ENCODE measurements at places on chromosomes 2 and 18.

- no peak for DNase-seq
Observed at GRCh38 chr2:148459377-148459778, 185.2 kb upstream of the EPC2 start.

- DNase-seq, result no peak
Observed at GRCh38 chr2:144715992-144716391, 196.1 kb upstream of the ZEB2 start.

DNA sequence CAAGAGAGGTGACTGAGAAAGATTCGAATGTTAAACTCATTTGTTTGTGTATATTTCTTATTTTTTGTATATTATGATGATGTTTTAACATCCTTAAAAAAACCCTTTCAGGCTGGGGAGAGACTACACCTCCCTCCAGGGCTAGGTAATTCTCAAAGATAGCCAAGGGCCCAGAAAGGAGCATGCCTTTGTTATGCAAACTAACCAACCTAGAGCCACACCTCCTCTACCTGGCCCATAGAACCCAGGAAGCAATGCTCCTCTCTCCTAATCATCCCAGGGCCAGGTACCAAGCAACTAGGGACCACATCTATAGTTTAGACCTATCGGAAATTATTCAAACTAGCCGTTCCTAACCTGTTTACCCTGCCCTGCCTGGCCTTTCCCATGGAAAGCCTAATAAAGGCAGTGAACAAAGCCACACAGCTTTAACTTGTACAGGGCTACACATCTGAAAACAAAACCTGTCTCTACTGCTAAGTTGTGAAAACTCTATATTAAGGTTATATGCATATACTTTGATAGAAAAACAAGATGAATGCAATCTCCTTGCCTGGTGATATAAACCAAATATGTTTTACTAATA lies 79.7 kb downstream of the COLEC12 start:
- DNase-seq, result no peak

DNA sequence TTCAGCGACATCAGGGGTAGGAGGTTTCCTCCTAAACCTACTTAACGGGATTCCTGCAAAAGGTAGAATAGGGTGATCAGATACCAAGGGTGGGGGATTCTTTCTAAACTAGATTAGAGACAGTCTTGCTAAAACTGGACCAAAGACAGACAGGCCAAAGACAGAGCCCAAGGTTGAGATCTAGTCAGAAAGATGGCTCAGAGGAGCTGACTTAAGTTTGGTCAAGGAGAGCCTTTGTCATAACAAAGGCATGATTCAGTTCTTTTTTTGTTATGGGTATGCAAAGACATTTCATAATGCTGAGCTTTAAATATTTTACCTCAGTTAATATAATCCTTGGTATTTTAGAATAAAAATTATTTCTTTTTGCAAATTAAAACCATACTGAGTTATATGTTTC lies 17.8 kb upstream of the GPR75 start:
- no peak for DNase-seq

DNA sequence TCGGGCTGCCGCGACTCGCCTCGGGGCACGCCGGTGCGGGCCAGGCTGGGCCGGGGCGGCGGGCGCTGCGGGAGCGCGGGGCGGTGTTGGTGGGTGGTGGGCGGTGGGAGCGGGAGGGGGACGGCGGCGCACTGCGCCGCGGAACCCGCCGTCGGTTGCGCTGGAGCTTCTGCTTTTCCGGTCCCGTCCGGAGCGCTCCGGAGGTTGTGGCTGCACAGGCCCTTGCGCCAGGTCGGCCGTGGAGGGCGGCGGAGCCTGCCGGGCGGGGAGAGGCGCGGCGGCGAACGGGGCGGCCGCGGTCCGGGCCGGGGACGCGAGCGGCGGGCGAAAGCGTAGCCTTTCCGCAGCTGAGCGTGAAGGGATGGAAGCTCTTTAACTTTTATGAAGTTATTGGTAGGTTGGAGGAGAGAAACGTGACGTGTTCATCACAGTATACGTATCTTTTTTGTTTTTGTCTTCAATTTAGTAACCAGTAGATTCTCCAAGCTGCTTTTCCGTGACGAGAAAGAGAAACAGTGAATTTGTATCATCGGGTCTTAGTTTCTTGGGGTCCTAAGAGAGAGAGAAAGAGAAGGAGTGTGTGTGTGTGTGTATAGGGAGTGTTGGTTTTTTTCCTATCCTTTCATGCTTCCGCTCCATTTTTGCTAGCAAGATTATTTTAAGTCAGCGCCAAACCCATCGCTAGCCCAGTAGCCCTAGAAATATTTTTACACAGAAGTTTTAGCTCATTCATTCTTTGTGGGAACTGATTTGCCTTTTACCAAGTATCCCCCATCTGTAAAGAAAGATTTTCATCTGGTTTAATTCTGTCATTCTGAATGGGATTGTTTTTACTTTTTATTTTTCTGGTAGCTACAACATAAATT lies 535 bp downstream of the ATG4B start:
- DNase-seq, result no peak

DNA sequence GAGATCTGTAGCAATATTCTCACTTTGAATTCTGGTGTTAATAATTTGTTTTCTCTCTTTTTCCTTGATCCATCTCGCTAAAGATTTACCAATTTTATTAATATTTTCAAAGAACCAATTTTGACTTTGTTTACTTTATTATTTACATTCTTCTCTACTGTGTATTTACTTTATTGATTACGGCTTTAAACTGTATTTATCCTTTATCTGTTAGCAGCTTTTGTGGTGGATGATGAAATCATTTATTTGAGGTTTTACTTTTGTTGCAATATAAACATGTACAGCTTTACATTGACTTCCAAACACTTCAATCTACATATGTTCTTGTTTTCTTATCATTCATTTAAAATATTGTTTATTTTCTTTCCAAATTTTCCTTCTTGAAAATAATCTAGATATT lies 719.9 kb downstream of the ADCYAP1 start:
- DNase-seq, result no peak

GRCh38 chr2:47508641-47509040 lies 105.7 kb downstream of the MSH2 start:
- DNase-seq, result no peak

DNA sequence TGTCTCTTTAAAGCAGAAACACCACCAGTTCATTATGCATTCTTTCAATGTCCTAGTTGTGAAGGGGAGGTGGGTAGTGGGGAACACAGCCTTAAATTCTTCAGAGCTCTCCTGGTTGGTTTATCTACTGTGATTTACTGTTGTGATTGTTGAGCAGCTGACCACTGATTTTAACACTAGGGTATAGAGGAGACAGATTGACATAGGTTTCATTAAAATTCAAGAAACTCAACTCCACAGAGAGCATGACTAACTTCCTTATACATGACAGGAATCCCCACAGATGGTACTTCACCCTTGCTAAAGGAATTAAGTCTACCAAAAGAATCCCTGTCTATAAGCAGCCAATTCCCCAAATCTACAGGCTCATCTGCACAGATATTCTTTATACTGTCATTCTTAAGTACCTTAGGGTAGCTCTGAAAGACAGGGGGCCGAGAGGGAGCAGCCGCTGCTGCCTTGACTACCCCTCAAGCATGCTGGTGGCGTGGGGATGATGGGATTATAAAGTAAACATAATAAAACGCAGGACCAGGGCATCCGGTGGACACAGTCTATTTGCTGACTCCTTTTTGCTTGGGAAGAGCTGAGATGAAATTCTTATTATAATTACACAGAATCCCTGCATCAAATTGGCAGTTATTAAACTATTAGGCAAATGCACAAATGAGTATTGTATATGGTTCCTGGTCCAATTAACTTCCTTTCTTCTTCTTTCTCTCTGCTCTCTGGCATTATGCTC lies 1377.6 kb upstream of the PIK3C3 start:
- no peak for DNase-seq

- DNase-seq, result no peak
Observed at GRCh38 chr2:230930149-230930780, 5.2 kb upstream of the GPR55 start.

GRCh38 chr2:164714471-164714870 lies 93.2 kb upstream of the GRB14 start:
- no peak for DNase-seq

GRCh38 chr2:140797718-140798117 lies 1333.1 kb downstream of the LRP1B start:
- DNase-seq, result no peak

GRCh38 chr2:138421971-138422335 lies 79.6 kb upstream of the SPOPL start:
- DNase-seq, result no peak

DNA sequence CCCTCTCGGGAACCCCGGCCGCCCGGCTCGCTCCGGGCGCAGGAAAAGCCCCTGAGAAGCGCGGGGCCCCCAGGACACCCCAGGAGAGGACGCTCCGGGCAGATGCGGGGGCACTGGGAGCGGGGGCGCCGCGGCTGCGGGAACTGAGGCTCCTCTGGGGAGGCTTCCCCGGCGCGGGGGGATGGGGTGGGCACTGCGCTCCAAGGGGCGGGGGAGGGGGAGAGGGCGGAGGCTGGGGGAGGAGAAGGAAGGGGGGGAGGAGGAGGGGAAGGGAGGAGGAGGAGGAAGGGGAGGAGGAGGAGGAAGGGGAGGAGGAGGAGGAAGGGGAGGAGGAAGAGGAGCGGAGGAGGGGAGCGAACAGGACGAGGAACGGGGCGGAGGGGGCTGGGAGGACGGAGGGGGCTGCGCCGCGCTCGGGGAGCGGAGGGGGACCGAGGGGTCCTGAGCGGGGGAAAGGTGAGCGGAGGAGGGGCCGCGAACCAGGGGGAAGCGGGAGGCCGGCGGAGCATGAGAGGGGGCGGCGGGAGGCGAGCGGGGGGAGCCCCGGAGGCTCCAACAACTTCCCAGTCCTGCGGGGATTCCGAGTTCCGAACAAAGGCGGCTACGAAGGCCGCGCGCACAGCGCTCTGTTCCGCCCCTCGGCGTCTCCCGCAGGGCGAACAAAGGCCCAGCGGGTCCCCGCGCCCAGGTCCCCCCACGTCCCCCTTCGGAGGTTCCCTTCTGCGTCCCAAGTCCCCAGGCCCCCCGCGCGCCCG lies 742 bp downstream of the PXDN start:
- DNase-seq, result no peak

- DNase-seq, result no peak
Observed at GRCh38 chr2:147644491-147644890, 200.3 kb upstream of the ACVR2A start.

DNA sequence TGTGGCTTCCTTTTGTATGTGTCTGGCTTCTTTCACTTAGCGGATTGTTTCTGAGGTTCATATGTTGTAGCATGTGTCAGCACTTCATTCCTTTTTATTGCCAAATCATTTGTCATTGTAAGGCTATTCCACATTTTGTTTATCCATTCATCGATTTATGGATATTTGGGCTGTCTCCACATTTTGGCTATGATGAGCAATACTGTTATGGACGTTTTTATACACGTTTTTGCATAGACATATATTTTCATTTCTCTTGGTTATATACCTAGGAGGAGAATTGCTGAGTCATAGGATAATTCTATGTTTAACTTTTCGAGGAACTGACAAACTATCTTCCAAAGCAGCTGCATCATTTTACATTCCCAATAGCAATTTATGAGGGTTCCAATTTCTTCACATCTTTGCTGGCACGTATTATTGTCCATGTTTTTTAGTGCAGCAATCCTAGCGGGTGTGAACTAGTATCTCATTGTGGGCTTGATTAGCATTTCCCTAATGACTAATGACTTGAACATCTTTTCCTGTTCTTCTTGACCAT lies 48.1 kb upstream of the TBC1D8 start:
- no peak for DNase-seq

DNA sequence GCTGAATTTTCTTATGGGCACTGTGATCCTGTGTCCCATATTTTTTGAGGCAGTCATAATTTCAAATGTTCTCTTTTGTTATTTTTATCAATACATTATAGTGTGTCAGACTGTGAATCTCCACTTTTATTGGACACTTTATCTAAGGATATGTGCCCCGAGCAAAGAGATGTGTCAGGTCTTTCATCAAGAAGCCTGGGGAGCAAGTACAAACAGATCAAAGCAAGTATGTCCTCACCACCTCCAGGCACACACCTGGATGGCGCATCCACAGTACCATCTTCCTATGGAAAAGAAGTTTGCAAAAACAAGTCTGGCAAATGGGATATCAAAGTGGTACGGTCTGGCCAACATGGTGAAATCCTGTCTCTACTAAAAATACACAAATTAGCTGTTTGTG lies 81.0 kb upstream of the ZNF236 start:
- DNase-seq, result no peak

DNA sequence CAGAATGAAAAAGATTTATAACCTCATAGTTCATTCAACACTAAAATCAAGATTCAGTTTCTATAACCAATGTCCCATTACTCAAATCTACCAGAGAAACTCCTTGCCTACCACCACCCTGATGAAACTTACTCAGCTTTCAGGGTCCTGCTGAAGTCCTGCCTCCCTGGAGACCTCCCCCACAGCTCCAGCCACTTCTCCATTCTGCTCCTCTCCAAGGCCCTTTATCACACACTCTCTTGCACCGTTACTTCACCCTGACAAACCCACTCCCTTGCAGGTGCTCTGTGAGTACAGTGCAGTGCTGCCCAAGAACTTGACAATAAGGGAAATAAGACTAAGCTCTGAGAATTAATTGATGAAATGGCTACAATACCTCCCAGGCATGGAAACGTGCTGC lies 83.5 kb upstream of the CDCA7 start:
- no peak for DNase-seq

- DNase-seq, result peak; percentile 64
Observed at GRCh38 chr2:117835990-117836760, 21.7 kb downstream of the DDX18 start.

DNA sequence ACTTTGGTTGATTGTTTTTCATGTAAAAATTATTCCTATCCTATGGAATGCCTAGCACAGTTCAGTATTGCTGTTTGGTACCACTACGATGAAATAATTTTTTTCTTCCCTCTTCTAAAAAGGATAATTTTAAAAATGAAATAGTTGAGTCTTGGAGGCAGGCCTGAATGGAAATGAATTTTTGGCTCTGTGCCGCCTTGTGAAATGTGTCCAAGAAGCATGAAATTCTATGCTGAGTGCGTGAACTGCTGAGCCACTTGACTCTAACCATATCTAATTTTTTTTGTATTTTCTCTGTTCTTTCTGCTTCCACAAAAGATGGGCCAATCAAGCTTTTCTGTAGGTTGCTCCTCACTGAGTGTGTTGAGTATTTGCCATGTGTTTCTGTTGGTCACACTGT lies 95.0 kb downstream of the PRPF40A start:
- no peak for DNase-seq

GRCh38 chr2:88671786-88672427 lies 19.6 kb upstream of the RPIA start:
- no peak for DNase-seq

DNA sequence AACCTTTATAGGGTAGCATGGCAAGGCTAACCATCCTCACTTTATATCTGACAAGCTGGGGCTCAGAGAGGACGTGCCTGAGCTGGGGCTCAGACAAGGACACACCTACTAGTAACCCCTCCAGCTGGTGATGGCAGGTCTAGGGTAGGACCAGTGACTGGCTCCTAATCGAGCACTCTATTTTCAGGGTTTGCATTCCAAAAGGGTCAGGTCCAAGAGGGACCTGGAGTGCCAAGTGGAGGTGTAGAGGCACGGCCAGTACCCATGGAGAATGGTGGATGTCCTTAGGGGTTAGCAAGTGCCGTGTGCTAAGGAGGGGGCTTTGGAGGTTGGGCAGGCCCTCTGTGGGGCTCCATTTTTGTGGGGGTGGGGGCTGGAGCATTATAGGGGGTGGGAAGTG lies 1.2 kb upstream of the DES start:
- no peak for DNase-seq
